Stimulated activated CD4-positive, alpha-beta T cell treated with anti-CD3 and anti-CD28 coated beads, Interleukin-12 subunit alpha, Interleukin-12 subunit beta, amount 100 ng/mL, for 4 hours (primary cell): ENCODE measurements at places on chromosomes 7 and 10.

- no peak for DNase-seq
Measured at GRCh38 chr10:12862459-12862858, 139.1 kb downstream of the CCDC3 start.

GRCh38 chr7:28179120-28180030, 1.2 kb downstream of the JAZF1 start:
- peak; percentile 63 for DNase-seq

DNA sequence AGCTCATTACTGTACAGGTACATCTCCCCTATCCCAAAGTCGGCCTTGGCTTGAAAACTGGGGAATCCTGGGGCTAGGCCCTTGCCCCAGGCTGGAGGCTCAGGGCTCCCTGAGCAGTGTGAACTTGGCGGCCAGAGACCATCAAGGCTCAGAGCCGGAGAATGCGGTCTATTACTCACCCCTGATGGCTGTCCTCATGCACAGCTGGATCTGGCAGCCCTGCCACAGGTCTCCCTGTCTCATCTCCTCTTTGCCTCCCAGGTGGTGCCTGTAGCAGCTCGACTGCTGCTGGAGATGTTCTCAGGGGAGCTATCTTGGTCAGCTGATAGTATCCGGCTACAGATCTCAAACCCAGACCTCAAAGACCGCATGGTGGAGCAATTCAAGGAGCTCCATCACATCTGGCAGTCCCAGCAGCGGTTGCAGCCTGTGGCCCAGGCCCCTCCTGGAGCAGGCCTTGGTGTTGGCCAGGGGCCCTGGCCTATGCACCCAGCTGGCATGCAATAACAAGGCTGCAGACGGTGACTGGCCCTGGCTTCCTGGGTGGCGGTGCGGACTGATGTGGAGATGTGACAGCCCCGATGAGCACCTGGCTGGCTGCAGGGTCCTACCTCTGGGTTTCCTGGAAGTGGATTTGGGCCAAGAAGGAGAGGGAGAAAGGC, 10.7 kb downstream of the IRF5 start:
- no peak for DNase-seq

- peak; percentile 18 for DNase-seq
Measured at GRCh38 chr7:97006055-97006815, 882 bp downstream of the DLX6 start.

- DNase-seq, result no peak
Measured at GRCh38 chr7:95867309-95867708, 95.0 kb downstream of the DYNC1I1 start.

DNA sequence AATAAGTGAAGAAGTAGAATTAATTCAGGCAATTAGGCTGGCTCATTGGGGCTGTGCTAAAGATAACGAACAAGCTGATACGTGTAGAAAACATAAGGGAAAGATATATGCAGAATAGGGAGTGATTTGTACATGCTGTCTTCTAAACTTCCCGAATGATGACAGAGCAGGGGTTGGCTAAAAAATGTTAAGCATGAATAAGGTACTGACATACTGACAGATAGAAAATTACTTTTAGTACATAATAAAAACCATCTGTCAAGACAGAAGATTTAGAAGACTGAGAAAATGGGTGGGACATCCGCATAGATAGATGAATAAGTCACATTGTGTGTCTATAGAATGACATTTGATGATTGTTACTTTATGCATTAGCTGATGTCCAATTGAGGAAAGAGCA, 158.8 kb upstream of the ZNF804B start:
- DNase-seq, result no peak

DNA sequence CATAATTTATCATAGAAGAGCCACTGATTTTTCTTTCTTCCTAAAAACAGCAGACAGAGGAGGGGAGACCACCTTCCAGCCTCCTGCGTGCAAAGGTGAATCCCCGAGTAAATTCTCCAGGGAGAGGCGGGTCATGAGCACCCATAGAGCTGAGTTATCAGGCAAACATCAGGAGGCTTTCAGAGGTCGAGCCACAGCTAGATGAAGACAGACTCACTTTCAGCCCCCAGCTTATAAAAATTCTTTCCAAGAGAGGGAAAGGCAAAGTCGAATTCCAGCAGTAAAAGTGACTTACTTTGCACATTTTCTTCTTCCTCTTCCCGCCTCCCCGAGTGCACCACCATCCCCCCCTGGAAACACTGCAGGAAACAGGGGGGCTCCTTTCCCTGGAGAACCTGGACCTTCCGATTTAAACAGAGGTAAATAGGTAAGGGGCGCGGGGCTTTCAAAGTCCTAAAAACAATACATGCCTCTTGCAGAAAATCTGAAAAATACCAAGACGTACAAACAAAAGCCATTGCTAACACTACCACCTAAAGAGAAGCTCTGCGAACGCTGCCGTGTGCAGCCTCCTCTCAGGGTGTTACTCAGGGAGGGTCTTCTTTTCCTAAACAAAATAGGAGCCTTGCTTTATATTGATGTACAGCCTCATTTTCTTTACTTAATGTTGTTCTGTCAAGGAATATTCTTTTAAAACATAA, 163.8 kb downstream of the SVIL start:
- DNase-seq, result no peak

DNA sequence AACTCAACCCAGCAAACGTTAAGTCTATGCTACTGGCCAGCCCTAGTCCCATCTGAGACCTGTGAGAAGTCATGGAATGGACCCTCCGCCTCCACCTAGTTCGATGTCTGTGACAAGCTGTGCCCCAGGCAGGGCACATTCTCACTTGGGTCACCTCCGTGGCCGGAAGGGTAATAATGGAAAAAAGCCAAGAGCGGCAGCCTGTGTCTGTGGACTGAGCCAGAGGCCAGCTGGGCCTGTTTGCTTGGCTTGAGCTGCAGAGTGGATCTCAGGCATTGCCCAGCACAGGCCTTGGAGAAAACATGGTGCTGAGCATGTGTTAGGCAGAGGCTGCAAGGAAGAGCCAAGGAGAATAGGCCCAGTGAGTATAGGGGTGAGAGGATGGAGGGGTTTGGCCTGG, 97.8 kb downstream of the GALNT17 start:
- DNase-seq, result no peak

DNA sequence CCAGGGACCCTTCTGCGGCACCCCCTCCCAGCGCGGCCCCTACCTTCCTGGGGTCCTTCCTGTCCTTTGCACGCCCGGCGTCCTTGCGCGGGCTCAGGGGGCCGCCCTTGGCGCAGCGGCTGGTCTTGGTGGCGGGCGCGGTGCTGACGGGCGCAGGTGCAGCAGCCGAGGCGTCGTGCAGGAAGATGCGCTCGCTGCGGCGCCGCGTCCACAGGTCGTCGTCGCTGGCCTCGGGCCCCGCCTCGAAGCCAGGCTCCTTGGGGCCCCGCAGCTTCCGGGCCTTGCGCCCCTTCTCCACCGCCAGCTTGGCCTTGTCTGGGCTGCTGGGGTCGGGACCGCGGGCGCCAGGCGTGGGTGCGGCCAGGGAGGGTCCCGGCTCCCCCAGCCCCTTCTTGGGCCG, 49.8 kb downstream of the SLC29A4 start:
- no peak for DNase-seq

DNA sequence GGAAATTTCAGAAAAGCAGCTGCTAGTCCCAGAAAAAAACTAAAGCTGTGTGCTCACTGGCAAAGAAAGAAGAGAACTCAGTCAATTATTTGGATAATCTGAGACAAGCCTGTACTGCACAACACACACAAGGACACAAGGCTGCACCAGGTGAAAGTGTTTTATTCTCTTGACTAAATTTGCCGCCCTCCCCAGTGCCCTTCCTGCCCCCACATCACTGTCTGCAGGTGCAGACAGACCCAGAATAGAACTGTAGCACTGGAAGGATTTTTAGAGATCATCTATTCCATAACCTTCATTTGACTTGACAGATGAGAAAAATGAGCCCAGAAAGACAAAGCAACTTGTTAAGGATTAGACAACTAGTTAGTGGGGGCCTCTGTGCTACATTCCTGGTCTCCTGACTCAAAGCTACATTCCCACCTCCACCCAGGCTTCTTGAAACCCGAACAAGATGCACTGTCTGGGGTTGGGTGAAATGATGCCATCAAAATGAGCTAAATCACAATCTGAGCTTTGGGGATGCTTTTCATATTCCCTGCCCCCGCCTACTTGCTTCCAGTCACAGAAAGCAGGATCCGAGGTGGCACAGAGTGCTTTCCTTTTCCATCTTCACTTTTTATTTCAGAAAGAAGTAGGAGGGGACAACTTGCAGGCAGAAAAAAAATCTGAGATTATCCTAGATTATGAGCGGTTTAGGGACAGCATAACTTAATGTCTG, 5.2 kb upstream of the VAX1 start:
- no peak for DNase-seq

GRCh38 chr10:6030940-6031339, 31.2 kb downstream of the IL2RA start:
- DNase-seq, result no peak

- DNase-seq, result peak; percentile 31
Measured at GRCh38 chr10:93554760-93555432, 11.6 kb upstream of the FFAR4 start.

DNA sequence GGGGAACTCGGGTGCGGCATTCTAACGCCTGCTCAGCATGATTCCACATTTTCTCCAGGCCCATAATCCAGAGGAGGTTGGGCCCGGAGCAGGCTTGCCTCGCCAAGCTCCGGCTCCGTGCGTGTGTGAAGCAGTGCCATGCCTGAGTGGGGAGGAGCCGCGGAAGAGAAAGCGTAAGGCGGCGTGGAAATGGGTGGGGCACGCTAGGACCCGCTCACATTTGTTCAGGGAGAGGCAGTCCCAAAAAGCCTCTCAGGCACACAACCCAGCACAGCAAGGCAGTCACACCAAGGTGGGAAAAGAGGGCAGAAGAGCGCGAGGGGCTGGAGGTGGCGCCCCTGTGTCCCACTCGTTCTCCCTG, 695 bp upstream of the VDAC2 start:
- peak; percentile 70 for DNase-seq

DNA sequence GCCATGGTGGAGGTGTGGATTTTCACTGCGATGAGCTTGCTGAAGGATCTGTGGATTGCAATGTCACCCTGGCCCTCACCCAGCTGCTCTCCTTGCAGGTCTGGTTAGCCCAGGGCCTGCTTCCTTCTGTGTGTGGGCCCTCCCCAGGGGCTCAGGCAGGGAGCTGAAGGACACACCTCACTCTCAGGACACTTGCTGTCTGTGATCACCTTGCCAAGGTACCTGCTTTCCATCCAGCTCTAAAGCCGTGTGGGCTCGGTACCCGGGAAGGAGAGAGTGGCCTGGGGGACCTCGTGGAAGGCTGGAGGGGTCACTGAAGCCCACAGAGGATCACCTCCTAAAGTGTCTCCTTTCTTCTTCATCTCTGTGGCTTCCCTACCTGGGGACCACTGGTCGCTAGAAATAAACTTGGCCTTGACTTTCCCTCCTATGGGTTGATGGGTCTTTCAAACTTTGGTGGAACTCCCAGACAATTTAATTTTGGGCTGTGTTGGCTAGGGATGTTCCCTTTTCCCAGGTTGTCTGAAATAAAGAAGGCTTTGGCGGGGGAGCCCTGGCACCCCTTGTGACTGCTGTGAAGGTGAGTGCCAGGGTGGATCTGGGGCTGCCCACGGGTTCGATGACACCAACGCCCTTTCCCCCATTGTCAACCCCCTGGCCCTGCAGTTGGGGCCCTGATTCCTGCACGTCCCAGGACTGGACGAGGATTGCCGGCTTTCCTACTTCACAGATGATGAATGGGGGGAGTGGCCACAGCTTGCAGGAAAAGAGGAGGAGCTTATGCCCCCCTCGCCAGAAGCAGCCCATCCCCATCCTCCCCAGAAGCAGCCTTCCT, 331.0 kb downstream of the ADARB2 start:
- no peak for DNase-seq

GRCh38 chr7:54774785-54775740, 16.1 kb upstream of the SEC61G start:
- DNase-seq, result no peak
